ENCODE measurements at places on chromosomes 1 and 21.
A peak's percentile ranks its signal among the peaks of the same experiment; 100 is the strongest.

DNA sequence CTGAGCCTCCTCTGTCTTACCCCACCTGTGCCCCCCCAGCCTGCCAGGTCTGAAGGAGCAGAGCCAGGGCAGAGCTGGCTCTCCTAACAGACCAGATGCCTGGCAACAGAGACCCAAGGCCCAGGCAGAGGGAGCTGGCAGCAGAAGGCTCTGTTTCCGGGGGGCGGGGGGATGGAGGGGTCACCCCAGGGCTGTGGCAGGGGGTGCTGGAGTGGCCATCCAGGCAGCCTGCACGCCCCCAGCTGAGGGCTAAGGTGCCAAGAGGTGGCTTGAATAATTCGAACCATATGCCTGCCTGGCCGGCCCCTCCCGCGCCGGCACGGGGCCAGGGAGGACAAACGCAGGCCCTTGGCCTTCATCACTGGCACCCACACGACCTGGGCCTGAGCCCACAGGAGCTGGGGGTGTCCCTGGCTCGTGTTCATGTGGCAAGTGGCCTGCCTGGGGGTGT lies 16.0 kb upstream of the PLEKHG5 start:
- no peak for DNase-seq

DNA sequence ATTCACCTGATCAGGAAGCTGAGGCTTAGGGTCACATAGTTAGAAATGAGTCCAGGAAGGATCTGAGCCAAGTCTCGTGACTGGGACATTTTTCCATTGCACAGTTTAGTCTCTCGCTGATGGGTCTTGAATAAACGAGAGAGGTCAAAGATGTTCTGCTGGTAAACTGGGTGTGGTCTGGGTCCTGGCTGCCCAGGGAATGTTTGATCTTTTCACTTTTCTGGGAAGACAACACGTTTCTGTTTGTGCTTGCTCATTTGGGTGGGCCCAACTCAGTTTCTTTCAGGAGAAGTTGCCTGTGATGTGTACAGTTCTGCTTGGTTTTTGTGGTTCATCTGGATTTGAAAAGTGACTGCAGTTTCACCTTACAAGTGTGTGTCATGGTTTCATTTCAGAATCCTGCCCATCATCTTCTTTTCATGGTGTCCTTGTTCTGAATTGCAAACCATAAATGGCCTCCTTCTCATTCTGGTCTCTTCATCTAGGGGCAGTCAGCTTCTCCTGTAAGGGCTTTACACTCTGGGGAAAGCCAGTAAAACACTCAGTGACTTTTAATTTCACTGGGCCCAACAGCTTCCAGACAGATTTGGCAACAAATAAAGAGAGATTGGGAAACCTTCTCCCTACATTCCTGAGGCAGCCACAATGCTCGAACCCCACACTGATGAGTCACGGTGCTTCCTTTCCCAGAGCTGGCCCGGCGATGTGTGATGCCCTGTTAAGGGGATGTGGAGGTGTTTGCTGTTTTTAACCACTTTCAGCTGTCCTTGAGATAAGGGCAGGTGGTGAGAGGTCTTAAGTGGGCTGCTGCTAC lies 7.2 kb upstream of the TACSTD2 start:
- DNase-seq = no peak

DNA sequence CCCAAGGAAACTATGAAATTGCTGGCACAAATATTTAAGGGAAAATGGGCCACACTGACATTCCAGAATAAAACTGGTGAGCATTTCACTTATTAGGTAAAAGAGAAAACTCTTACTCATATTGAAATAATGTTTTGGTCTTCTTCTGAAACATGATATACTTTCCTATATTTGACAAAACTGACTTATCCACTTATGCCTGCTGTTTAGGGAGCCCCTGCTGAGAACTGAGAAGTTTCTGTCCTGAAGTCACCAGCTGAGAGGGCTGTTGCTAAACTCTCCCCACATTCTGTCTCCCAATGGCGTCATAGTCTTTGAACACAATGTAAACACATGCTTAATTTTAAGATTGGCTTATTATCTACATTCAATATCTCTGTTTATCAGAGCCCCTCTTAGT lies 46.8 kb upstream of the ZC3H11B start:
- DNase-seq = no peak

GRCh38 chr1:119475866-119476439 lies 31.1 kb upstream of the HSD3B1 start:
- peak; percentile 23 for DNase-seq

DNA sequence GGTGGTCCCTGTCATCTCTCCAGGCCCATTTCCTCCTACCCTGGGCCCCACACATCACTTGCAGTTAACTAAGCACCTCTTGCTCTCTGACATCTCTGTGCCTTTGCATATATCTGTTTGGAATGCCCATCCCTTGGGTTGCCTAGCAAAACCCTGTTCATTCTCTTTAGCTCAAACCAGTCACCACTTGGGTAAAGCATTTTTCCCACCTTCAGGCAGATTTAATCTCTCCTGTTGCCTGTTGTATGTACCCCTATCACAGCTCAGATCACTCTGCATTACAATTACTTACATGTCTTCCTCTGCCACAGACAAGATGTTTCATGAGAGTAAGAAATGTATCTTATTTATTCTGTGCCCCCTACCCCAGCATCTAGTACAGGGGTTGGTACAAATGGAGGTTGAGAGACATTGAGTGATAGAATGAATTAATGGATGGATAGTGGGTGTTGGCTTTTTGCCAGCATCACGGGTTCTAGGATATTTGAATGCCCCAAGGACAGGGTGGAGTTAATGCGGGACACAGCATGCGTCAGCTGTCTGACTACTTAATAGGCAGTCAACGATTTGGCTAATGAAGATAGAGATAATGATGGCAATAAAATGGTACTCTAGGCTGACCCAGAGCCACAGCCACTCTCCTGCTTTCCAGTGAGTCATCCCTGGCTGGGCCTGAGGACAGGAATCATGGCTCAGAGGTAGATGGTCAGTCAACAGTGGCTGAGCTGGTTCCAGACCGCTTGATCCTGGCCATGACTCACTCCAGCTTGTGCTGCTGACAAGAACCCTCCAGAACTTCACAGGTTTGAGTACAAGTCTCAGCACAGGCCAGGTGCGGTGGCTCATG lies 6.5 kb downstream of the NR0B2 start:
- no peak for DNase-seq

- no peak for DNase-seq
Observed at GRCh38 chr1:245604979-245605378, 450.2 kb downstream of the KIF26B start.

DNA sequence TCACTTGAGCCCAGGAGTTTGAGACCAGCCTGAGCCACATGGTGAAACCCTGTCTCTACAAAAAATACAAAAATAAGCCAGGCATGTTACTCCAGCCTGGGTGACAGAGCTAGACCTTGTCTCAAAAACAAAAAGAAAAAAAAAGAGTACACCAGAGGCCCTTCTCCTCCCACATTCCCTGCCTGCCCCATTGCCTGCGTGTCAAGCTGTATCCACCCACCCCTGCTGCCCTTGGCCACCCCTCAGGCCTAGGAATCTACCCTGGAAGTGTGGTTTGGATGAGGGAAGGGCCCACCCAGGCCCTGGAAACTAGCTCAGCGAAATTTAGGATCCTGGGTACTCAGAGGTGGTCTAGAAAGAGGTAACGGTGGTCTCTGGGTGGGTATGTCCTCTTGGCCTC lies 25.7 kb upstream of the WASF2 start:
- no peak for DNase-seq

DNA sequence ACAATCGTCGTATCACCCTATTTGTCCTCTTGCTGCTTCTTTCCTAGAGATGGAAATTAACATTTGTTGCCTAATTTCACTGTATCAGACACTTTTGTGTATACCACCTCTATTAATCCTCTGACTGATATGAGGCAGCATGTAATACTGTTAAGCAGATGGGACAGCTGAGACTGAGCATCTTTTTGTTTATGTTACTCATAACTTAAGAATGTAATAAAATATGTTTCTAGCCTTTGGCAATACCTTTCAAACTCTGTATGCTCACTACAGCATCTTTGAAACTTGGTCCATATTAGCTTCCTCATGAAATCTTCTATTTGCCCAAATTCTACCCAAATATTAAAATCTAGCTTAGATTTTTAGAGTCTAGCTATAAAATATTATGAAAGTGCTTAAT lies 2.3 kb downstream of the OR14K1 start:
- no peak for DNase-seq

DNA sequence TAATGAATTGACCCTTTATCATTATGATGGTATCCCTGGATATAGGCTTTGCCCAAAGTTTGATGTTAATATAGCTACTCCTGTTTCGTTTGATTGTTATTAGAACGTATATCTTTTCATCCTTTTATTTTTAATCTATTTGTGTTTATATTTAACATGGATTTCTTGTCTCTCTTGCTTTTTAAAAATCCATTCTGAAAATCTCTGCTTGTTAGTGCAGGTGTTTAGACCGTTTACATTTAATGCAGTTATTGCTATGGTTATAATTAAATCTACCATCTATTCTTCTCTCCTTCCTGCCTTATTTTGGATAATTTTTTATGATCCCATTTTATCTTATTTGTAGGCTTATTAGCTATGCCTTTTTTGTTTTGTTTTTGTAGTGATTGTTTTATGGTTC lies 12.4 kb downstream of the TSNAX start:
- DNase-seq = no peak

- DNase-seq = no peak
Observed at GRCh38 chr1:52053862-52054261, 1.1 kb downstream of the TXNDC12 start.

DNA sequence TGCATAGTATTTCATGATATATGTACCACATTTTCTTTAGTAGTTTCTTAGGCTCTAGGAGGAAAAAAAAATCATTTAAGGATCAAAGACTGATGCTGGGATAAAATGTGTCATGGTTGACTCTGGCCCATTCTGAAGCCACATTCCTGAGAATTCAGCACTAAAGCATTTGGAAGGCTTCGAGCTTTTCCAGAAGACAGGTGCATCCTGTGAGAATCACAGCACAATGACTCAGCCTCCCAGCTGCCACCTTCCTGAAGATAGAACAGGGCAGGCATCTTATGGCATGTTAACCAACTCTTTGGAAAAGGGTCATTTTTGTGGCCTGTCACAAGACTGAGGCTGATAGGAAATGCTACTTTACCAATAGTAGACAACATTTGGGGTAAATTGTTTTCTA lies 359.9 kb downstream of the PCP4 start:
- DNase-seq = no peak

DNA sequence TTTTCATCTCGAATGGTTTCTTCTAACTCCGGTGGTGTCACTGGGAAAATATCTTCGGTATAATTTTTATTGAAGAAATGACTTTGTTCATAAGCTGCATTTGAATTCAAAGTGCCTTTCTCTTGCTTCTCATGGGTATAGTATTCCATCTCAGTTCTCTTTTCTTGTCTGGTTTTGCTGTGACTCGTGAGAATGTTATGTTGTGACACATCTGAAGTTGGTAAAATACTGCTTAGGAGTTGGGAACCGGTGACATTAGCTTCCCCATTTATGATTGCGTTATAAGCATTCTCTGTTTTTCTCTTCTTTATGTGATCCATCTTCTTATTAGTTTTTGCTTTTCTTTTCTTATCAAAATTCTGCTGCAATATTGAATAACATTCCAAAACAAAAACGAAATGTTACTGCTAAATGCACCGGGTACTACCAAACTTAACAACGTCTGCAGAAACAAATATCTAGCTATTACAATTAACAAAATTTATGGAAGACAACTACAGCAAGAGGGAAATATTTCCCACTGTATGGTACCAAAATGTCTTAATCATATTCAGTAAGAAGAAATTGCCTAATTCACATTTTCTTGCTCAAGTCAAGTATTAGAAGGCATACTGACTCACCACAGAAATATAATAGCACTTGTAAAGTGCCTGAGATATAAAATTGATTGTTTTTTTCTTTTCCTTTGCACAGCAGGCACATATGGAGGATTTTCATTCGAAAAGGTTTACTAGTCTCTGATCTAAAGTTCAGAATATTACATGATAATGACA lies 15.5 kb downstream of the LRIF1 start:
- DNase-seq = no peak

GRCh38 chr1:181139631-181140061 lies 51.1 kb downstream of the IER5 start:
- DNase-seq = no peak

GRCh38 chr1:232602622-232603021 lies 27.3 kb downstream of the SIPA1L2 start:
- DNase-seq = no peak

- no peak for DNase-seq
Observed at GRCh38 chr1:179036844-179037465, 11.3 kb downstream of the FAM20B start.

DNA sequence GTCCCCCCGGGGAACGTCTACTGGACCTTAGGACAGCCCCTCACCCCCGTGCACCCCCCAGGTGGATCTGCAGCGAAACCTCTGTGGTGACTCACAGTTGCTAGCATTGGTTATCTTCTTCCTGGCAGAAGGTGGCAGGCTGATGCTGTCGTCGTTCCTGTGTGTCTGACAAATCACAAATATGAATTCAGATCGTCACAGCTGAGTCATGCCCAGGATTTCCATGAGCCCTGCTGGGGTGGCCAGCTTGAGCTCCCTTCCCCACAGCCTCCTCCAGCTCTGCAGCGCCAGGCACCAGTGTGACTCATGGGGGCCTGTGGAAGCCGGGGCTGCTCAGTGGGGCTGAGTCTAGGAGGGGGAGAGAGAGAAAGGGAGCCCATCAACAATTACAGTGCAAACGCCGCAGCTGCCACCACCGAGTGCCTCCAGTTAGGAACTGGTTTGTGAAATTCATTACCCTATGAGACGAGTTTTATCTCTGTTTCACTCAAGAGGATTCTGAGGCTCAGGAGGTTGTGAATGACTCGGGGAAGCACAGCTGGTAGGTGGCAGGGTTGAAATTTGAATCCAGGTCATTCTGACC lies 197.9 kb downstream of the DYRK1A start:
- DNase-seq = no peak

DNA sequence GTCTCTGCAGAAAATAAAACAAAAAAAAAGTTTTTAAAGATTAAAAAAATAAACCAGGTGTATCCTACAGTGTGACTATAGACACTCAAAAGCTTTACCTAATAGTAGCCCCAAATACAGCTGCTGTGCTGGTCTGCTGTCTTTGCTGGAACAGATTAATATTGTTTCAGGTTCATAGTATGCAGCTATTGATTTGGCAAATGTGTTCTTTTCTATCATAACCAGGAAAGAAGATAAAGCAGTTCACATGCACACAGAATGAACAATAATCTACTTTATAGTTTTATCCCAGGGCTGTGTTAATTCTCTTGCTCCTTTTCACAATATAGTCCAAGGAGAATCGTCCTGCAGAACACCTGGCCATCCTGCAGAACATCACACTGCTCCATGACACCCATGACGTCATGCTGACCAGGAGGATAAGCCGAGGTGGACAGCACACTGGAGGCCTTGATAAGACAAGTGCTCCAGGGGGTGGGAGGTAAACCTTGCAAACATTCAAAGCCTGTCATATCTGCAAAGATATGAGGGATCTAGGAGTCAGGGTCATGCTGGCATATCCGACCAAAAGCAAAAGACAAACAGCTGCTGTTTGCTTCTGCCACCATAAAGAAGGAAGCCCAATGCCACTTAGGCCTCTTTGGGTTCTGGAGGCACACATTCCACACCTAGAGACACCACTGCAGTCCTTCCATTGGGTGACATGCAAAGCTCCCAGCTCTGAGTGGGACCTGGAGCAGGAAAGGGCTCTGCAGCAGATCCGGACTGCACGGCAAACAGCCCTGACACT lies 86.1 kb upstream of the SLC2A1 start:
- no peak for DNase-seq

DNA sequence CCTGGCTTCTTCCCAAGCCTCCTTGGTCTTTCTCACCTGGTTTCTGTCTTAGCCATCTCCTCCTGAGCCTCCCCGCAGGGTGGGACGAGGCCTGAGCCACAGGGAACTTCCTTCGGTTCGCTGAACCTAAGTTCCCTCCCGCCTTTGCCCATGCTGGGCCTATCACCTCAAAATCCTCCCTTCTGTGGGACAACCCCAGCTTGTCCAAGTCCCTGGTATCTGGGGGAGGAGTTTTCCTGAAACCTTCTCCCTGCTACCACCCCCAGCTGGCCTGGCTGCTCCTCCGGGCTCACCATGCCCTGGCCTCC lies 27.7 kb upstream of the VPS13D start:
- no peak for DNase-seq
